ENCODE measurements at places on chromosomes 16 and 17. TPM values are rescaled to one million over a fixed set of nuclear protein-coding genes. Genes with fewer than 3 reads are reported as not detected.

The ASPHD1 gene
- 15.6 TPM for total RNA-seq

The KIAA0513 gene
- total RNA-seq: 1.5 TPM

GRCh38 chr16:11662582-11662981 is 5.7 kb upstream of the SNN start:
- no peak overlapping the region for H3K27ac ChIP-seq
- peaks cover 51% of the 10 kb centered on the region for H3K27me3 ChIP-seq
- DNase-seq: no peak
- H3K36me3 ChIP-seq: no peaks in the 10 kb centered on the region

- H3K36me3 ChIP-seq: no peaks in the 10 kb centered on the region
- no peak overlapping the region for H3K27ac ChIP-seq
- H3K27me3 ChIP-seq: peaks cover 14% of the 10 kb centered on the region
Observed at GRCh38 chr16:87661561-87661960, 59.3 kb downstream of the JPH3 start.

- DNase-seq: no peak
- no peak overlapping the region for H3K27ac ChIP-seq
Observed at GRCh38 chr17:57295526-57296023, 39.3 kb downstream of the MSI2 start.

All from HepG2 (cell line).